ENCODE measurements at places on chromosomes 12 and 14. TPM values are rescaled to one million over a fixed set of nuclear protein-coding genes. Genes with fewer than 3 reads are reported as not detected.

DNA sequence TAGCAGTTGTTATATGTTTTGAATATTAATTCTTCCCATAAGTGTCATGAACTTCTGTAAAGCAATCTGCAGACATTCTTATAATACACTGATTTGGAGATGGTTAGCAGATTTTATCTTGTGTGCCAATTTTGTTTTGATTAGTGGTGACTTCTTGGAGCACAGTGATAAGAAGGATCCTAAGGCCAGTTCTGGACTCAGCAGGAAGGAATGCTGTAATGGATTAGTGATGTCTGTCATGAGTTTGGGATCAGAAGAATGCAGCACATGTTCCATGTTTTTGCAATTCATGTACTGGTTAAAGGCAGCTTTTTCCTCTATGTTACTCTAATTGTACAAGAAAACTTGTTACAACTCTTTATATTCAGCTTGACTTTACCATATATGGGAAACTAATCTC lies 91.5 kb downstream of the UNC79 start:
- H3K27ac ChIP-seq: no peak overlapping the region
- no peaks in the 10 kb centered on the region for H3K27me3 ChIP-seq
- no peak overlapping the region for H3K4me3 ChIP-seq
- DNase-seq: no peak
- no peaks in the 10 kb centered on the region for H3K36me3 ChIP-seq

KRT6C gene
- total RNA-seq: not detected

GLI1 gene
- total RNA-seq: 174 TPM

SLC7A8 gene
- total RNA-seq: 0.04 TPM

DNA sequence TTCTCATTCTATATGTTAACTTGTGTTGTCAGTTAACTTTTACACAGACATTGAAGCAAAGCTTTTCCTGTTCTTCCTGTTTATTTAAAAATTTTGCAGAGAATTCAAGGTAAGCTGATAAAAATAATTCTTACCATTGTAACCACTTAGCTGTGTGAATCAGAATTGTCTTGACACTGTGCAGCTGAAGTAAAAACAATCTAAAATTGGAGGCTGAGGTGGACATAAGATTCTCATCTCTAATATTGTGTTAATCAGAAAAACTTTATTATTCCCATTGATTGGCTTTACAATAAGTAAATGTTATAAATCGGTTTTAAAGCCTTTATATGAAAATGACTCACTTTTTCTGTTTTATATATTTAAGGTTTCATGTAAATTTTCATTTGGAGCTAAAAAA lies 240.3 kb upstream of the PLEKHG7 start:
- no peak overlapping the region for H3K27ac ChIP-seq
- no peak overlapping the region for H3K4me3 ChIP-seq
- H3K27me3 ChIP-seq: no peaks in the 10 kb centered on the region
- no peak for DNase-seq

DNA sequence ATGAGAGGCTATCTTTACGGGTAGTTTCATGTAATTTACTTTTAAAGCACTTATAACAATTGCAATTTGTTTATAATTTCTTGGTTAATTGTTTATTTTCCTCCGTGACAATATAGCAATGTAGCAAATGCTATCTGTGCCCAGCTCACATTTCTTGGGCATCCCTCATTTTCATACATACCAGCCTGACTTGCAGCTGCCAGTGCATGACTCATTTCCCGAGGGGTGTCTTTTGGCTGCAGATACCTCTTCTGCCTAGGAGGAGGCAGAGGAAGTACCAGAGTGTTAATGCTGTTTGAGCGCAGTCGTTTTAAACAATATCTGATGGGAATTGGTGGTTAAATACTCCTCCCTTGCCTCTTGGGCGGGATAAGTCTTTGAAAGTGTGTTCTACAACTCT lies 104.2 kb upstream of the ABCD2 start:
- no peaks in the 10 kb centered on the region for H3K36me3 ChIP-seq
- H3K4me3 ChIP-seq: no peak overlapping the region

PLA2G1B gene
- total RNA-seq: not detected

DNA sequence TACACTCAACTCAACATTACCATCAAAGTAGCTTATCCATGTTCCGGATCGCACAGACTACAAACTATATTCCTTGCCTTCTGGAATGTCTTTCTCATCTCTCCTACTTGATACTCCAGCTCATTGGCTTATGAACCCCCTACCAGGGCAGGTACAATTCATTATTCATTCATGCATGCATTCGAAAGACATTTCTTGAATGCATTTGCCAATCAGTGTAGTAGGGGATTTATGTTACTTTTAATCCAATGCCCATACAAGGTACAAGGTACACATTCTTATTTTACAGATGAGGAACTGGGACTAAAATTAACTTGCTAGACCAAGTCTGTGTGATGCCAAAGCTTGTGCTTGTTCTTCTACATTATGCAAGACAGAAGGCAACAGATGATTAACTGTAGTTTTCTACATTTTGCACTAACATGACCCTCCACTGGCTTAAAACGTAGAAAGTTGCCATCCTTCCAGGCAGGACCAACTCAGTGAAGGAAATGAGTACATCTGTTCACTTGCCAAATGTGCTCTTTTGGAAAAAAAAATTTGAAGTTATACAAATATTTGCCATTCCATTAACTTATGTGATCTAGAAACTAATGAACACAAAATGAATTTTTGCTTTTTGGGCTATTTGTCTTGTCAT lies 53.8 kb upstream of the KCNJ8 start:
- DNase-seq: no peak
- H3K4me1 ChIP-seq: no peaks in the 10 kb centered on the region
- H3K36me3 ChIP-seq: no peaks in the 10 kb centered on the region
- no peaks in the 10 kb centered on the region for H3K27me3 ChIP-seq
- H3K4me3 ChIP-seq: no peak overlapping the region

- H3K27ac ChIP-seq: no peak overlapping the region
- H3K4me3 ChIP-seq: no peak overlapping the region
- no peaks in the 10 kb centered on the region for H3K36me3 ChIP-seq
- no peaks in the 10 kb centered on the region for H3K4me1 ChIP-seq
- no peaks in the 10 kb centered on the region for H3K27me3 ChIP-seq
- DNase-seq: no peak
Measured at GRCh38 chr14:100605706-100606686, 18.8 kb upstream of the BEGAIN start.

FOXG1 gene
- total RNA-seq: 0.81 TPM

SLC24A4 gene
- 0.02 TPM for total RNA-seq

GRCh38 chr12:100450735-100451134 lies 22.9 kb upstream of the NR1H4 start:
- H3K36me3 ChIP-seq: no peaks in the 10 kb centered on the region
- H3K27me3 ChIP-seq: no peaks in the 10 kb centered on the region
- H3K4me3 ChIP-seq: no peak overlapping the region
- no peak overlapping the region for H3K27ac ChIP-seq
- H3K4me1 ChIP-seq: no peaks in the 10 kb centered on the region
- DNase-seq: no peak
